ENCODE measurements at places on chromosomes 13 and 19.
A peak's percentile ranks its signal among the peaks of the same experiment; 100 is the strongest.

GRCh38 chr13:65555962-65556361, 1674.2 kb downstream of the PCDH9 start:
- no peak for DNase-seq

GRCh38 chr19:52453324-52454094, at the start of gene ZNF578:
ZNF578 (plus strand) TSS chr19:52453553; CDS start chr19:52501846, 48,293 bp downstream.
- DNase-seq = peak; percentile 60

DNA sequence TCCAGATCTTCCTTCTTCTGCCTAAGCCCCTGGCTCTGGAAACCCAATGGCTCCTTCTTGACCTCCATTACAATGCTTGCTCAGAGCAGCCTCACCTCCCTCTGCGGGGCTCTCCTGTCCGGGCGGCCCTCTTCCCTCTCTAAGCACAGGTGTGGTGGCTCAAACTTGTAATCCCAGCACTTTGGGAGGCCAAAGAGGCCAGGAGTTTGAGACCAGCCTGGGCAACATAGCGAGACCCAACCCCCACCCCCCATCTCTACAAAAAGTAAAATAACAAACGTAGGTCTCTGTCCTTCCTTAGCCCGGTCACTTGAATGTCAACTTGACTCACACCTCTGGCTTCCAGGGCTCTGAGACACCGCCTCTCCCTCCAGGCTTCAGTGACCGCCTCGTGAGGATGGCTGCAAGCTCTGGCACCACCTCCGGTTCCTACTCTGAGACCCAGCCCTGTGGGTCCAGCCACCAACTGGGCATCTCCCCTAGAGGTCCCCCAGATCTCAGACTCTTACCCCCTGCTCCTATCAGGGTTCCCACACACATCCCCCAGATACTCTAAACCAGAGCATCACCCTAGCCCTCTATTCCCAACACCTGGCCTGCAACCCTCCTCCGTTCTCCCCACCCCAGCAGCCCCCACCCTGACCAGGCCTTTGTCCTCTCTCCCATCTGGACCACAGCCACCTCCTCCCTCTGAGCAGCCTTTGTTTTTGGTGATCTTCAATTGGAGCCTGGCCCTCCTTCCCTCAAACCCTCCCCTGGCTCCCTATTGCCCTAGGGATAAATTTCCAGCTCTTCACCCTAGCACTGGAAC, 4.7 kb upstream of the TLE2 start:
- no peak for DNase-seq

DNA sequence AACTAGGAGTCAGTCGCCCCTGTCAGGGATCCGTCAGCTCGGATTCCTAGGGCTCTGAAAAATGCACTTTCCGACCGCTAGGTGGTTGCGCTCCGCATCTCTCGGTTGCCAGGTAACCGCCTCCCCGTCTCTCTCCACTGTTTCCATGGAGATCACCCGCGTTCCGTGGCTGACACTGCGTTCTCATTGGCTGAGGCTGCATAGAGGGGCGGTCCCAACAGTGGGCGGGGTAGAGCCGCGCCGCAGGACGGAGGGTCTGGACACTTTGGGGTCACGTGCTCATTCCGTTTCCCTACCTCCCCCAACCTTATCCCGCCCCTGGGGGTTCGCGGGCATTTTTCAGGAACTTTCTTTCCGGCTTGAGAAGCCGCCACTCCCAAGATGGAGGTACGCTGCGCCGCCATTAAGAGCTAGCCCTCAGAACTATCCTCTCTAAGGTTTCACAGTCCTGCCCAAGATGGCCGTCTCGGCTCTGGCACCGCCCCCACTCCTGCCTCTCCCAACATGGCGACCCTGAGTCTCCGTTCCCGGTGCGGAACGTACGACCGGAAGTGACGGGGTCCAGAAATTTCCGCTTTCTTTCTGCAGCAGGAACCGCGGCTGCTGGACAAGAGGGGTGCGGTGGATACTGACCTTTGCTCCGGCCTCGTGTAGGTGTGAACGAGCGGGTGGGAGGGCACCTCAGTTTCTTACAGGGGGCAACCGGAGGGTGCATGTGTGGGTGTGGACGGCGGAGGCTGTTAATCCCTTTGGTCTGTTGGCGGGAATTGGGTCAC, at the start of the genes ODAD3 and PRKCSH:
Gene ODAD3 (minus strand): TSS at position 65 of the 776 bp plus-strand sequence. CDS start 105 bp downstream, outside the sequence.
Gene PRKCSH (plus strand): TSS at position 579 of the 776 bp plus-strand sequence. CDS start 483 bp downstream, outside the sequence.
- peak; percentile 99 for DNase-seq

GRCh38 chr19:15287496-15287895, 44.8 kb downstream of the BRD4 start:
- DNase-seq = no peak

DNA sequence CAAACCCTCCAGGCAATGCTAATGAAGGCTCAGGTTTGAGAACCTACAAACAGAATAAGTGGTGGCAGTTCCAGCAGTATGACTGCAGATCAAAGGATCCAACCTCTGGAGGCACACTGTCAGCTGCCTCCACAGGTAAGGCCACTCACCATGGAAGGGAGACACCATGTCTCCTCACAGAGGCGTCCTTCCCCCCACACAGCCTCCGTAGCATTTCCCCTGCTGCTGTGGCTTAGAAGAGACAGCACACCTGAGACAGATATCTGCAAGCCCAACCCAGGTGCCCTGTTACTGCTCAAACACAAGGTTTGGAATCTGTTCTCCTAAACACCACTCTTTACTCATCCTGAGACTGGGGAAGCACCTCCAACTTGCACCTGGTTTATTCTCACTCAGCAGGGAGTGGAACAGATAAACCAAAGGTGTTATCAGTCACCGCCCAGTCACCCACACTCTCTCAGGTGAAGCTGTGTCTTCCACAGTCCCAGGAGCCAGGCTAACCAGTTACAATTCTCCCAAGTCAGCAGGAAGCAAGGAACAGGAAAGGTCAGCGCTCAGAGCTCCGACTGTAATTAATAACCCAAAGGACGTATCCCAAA, 311.2 kb downstream of the FOXO1 start:
- no peak for DNase-seq

GRCh38 chr13:83691966-83692365, 190.3 kb downstream of the SLITRK1 start:
- no peak for DNase-seq

GRCh38 chr19:42657556-42657955, 62.8 kb upstream of the CEACAM8 start:
- DNase-seq = no peak

DNA sequence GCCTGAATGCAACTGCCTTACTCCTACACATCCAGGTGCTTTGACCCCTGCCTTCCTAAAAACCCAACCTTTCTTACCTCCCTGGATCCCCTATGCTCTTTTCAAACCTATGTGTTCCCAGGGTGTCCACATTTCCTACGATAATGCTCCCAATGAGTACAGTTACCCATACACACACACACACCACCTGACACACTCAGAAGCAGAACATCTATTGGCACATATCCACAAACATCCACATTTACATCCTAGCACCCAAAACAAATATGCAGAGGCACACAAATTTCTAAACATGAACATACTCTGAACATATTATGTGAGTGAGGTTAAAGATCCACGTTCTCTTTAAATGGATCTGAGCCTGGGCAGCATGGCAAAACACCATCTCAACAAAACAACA, 22.4 kb upstream of the PLAUR start:
- DNase-seq = no peak

DNA sequence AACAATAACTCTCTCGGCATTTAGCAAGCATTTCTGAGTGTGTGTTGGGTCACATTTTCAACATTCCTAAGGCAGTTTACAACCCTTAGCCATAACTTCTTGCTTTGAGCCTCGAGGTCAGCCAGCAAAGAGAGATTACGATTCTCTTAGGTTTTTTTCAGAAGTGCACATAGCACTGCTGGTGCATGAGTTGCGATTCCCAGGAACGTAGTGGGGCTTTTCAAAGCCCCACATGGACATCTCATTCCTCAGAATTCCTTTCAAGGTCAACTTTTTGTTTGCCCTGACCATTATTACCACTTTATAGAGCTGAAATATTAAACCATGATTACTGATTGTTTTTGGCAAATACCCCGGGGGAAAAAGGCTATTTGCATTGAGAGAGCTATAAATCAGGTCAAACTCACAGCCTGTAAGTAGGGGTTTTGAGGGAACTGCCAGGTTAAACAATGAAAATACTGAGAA, 705.3 kb downstream of the GPC5 start:
- no peak for DNase-seq

GRCh38 chr13:51822106-51822815, 18.3 kb upstream of the DHRS12 start:
- DNase-seq = no peak

GRCh38 chr13:37369616-37370015, 229.0 kb downstream of the POSTN start:
- no peak for DNase-seq

GRCh38 chr19:11208561-11209471, 11.5 kb upstream of the KANK2 start:
- no peak for DNase-seq

DNA sequence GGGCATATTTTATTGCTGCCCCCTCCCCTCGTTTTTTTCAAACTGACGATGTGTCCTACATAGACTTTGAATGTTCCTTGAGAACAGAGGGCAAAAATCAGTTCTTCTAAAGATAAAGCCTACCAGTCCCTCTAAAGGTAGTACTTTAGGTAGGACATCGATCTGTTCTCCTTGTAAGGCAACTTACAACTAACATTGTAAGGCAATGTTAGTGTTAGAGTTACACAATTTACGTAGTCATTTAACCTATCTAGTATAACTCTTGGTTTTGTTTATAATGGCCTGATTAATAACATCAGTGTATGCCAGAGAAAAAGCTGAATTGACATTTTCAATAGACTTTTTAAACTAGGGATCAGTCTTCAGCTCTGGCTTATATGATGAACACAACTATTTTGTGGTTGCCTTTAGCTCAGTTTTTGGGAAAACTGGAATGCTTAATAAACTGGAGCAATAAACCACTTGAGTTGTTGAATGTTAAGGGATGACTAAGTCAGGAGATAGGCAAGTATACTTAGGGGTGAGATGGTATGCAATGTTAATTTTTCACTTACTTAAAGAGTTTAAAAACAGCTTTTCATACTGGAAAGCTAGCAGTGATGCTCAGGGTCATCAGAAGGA, 2.2 kb downstream of the NDFIP2 start:
- no peak for DNase-seq

- DNase-seq = no peak
Measured at GRCh38 chr19:42129399-42130253, 2.6 kb downstream of the POU2F2 start.

GRCh38 chr13:53513226-53513625, 484.6 kb downstream of the OLFM4 start:
- no peak for DNase-seq

GRCh38 chr13:98878486-98879126, 99.3 kb downstream of the DOCK9 start:
- DNase-seq = no peak

GRCh38 chr19:29677001-29677817, 11.9 kb downstream of the PLEKHF1 start:
- DNase-seq = no peak

- DNase-seq = no peak
Measured at GRCh38 chr13:95098916-95099315, 202.3 kb downstream of the ABCC4 start.

DNA sequence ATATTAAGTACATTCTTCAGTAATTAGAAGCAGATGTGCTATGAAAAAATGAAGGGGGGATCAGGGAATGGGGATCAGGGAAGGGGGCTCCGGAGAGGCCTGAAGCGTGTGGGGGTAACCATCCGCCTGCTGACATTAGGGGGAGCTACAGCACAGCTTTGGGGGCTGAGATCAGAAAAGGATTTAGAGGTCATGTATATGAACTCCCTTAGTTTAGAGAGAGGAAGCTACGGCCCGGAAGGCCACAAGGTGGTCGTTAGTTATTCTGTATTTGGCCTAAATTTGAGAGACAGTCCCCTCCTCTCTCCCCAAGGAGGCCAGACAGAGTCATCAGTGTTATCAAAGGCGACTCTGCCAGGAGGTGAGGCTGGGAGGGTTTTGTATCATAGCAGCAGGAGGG, 99.0 kb downstream of the TM9SF2 start:
- no peak for DNase-seq

DNA sequence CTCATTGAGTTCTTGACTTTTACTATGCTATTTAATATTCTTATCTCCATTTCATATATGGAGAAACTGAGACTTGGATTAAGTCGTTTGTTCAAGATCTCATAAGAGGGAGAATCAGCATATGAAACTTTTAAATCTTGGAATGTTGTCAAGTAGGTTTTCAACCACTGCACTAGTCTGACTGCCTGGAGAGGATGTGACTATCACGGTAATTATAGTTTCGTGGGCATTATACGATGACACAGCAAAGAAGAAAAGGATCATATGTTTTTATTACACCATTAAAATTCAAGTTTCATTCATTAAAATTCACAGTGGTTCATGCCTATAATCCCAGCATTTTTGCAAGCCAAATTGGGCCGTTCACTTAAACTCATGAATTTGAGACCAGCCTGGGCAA, 555.2 kb downstream of the SLITRK1 start:
- no peak for DNase-seq

DNA sequence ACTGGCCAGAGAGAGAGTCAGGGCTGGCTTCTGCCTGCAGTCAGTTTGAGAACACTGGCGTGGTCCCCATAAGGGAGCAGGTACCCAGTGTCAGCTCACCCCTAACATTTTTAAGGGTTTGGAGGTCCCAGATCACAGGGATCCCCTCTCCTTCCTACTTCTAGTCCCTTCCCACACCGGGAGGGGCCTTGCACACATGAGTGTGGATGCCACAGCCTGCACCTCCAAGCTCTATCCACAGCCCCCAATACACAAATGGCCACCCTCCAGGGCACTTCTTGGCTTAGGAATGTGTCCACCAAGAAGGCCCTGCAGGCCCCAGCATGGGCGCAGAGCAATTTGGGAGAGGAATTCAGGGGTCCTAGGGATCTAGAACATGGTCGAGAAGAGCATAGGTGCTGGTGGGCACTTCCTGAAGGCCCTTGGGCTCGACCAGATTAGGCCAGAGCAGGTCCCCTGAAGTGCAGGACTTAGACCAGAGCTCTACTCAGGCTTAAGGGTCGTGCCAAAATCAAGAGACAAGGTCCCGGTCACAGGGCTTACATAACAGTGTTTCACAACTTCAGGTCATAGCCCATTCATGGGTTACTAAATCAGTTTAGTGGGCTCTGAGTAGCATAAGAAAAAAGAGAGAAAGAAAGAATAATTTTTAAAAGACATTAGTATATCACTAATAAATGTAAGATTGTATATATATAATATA, 16.0 kb downstream of the FXYD5 start:
- no peak for DNase-seq

GRCh38 chr13:46546084-46546768, 6.7 kb upstream of the LRCH1 start:
- no peak for DNase-seq

GRCh38 chr19:57052081-57052480, 67.7 kb upstream of the USP29 start:
- DNase-seq = no peak

GRCh38 chr19:45601524-45602374, at the start of gene GPR4:
GPR4 (minus strand) TSS chr19:45602212; CDS start chr19:45591866, 10,346 bp downstream.
- DNase-seq = no peak

GRCh38 chr13:83877651-83878355, 4.5 kb downstream of the SLITRK1 start:
- DNase-seq = no peak

DNA sequence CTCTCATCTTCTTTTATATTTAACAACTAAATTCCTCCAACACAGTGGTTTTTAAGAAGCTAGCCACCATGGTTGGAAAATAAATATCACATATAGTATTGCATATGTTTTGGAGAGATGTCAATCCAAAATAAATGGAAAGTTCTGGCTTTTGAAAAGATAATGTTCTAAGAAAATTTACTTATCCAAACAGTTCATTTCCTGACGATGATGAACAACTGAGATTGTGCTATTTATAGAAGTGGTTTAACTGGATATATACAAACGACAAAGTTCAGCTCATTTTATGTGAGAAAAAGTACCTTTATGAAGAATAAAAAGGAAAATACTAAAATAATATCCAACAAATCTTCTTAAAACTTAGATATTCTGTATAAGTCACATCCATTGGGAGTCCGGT, 174.7 kb downstream of the MZT1 start:
- DNase-seq = no peak

Data from CD4-positive, alpha-beta T cell (primary cell).